IMR-90 (cell line): ENCODE measurements at places on chromosomes 13 and 19. TPM values are rescaled to one million over a fixed set of nuclear protein-coding genes. Genes with fewer than 3 reads are reported as not detected.

DNA sequence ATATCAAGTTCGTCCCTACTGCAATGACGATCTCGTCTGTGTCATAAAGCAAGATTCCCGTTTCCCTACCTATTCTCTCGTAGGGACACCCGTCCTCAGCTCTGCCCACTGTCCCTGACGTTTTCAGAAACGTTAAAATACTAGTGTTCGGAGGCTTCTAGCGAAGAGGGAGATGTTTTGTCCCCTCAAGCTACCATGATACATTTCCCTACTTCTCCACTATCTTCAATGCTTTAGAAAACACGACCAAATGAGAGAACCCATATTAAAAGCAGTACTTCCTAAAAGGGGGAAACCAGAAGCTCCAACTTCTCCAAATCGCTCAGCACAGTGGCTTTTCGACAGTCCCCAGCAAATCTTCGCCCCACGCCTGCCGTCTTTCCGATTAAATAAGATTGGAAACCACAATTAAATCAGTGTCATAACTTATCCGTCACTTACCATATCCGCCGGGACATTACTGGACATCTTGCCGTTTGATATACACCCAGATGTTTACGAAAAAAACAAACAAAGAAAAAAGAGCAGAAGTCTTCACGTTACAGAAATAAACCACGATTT is 1.3 kb downstream of the UBL3 start:
- H3K4me1 ChIP-seq = peaks cover 4% of the 10 kb centered on the region; the same call in 1 of the 2 replicates
- peak overlapping the region; percentile 98 for H3K27ac ChIP-seq
- no peaks in the 10 kb centered on the region for H3K36me3 ChIP-seq
- H3K4me3 ChIP-seq = peak overlapping the region; percentile 81

GRCh38 chr13:98977568-98978265 is at the start of gene DOCK9:
Gene DOCK9, minus strand, starts transcription at chr13:98978064. Its CDS starts 155 bp downstream, at chr13:98977909.
- no peaks in the 10 kb centered on the region for H3K36me3 ChIP-seq
- H3K4me3 ChIP-seq = peak within 1 kb of the TSS; percentile 49
- H3K27me3 ChIP-seq = no peaks in the 10 kb centered on the region
- DNase-seq = peak; percentile 65
- H3K27ac ChIP-seq = no peak within 1 kb of the TSS; the same call in 1 of the 2 replicates
- peaks cover 6% of the 10 kb centered on the region for H3K4me1 ChIP-seq

DNA sequence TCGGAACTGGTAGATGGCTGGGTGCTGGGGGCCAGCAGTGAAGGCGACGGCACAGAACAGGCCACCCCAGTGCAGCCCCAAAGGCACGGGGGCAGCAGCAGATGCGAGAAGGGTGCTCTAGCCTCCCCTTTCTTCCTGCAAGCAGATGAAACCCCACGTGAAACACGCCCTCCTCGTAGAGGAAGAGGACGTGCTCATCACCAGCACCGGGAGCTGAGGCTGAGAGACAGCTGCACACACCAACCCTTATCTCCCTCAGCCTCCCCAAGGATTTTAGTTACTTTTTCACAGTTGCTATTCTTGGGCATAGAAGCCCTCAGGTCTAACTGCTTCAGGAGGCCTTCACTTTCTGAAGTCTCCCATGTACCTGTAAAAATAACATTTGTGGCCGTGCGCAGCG is 11.9 kb downstream of the ZNF787 start:
- H3K27ac ChIP-seq = no peak overlapping the region; the same call in 1 of the 2 replicates
- peaks cover 4% of the 10 kb centered on the region; the same call in 1 of the 2 replicates for H3K36me3 ChIP-seq

The FUT1 gene
- total RNA-seq = under 0.01 and 0.18 TPM in 2 replicates

- H3K27me3 ChIP-seq = no peaks in the 10 kb centered on the region
- no peak overlapping the region for H3K27ac ChIP-seq
- no peak overlapping the region for H3K4me3 ChIP-seq
Observed at GRCh38 chr19:33736787-33737186, 59.9 kb upstream of the KCTD15 start.

- H3K4me1 ChIP-seq = peaks cover 12% of the 10 kb centered on the region
- H3K4me3 ChIP-seq = no peak overlapping the region
- no peaks in the 10 kb centered on the region; the same call in 1 of the 2 replicates for H3K27me3 ChIP-seq
- DNase-seq = peak; percentile 42
- no peak overlapping the region for H3K27ac ChIP-seq
Observed at GRCh38 chr13:27339299-27339698, 68.7 kb downstream of the RASL11A start.

- no peaks in the 10 kb centered on the region for H3K27me3 ChIP-seq
- DNase-seq = no peak
- no peak overlapping the region for H3K27ac ChIP-seq
Observed at GRCh38 chr13:101493541-101493940, 41.1 kb downstream of the ITGBL1 start.

DNA sequence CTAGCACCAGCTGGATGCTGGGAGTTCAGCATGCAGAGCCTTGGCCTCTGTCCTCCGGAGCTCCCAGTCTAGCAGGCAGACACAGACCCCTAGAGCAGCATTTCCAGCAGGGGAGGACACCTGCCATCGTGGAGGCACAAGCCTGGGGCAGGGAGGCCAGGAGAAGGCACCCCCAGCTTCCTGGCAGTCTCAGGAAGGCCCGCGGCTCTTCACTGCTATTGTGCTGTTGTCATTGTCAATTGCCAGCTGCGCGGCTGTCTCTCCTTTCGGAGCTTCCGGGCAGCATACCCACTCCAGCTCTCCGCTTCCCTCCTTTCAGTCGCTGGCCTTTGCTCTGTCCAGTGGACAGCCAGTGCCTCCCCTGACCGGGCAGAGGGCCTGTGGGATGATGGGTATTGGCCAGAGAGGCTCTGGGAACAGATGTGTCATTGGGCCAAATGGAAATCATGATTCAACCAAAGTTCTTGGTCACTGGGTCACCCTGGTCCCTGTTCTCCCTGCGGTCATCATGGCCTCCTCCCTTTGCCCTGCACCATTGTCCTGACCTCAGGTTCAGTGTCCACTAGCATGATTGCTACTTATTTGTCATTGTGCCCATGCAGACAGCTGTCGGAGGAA is 93.0 kb downstream of the SLC7A1 start:
- H3K4me3 ChIP-seq = no peak overlapping the region
- H3K27ac ChIP-seq = no peak overlapping the region
- no peaks in the 10 kb centered on the region; the same call in 1 of the 2 replicates for H3K4me1 ChIP-seq
- H3K36me3 ChIP-seq = no peaks in the 10 kb centered on the region

GRCh38 chr13:19657872-19658591 is 24.6 kb downstream of the MPHOSPH8 start:
- DNase-seq = no peak
- H3K27me3 ChIP-seq = no peaks in the 10 kb centered on the region

DNA sequence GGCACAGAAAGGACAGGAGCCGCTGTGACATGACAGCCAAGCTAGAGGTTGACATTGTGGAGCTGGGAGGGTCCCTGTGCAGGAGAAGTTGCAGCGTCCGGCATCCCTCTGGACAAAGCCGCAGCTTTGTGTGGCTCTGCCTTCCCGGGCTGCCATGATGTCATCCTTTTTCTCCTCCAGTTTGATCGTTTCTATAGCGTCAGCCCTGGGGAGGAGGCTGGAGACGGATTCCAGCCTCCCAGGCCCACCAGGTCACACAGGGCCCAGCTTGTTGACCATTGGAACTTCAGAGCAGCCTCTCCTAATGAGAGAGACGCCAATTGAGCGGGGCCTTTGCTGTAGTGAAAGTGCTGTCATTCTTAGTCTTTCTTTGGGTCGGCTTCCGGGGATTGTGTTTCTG is 3.8 kb upstream of the KCNJ14 start:
- no peaks in the 10 kb centered on the region for H3K27me3 ChIP-seq
- peaks cover under 1% of the 10 kb centered on the region; the same call in 1 of the 2 replicates for H3K4me1 ChIP-seq
- no peak overlapping the region for H3K27ac ChIP-seq
- peaks cover 55% of the 10 kb centered on the region for H3K36me3 ChIP-seq

The LYPD5 gene
- total RNA-seq = under 0.01 and 0.36 TPM in 2 replicates
